Suppressor macrophage treated with lipopolysaccharide for 4 hours (primary cell): ENCODE measurements at places on chromosomes 16 and 17.

DNA sequence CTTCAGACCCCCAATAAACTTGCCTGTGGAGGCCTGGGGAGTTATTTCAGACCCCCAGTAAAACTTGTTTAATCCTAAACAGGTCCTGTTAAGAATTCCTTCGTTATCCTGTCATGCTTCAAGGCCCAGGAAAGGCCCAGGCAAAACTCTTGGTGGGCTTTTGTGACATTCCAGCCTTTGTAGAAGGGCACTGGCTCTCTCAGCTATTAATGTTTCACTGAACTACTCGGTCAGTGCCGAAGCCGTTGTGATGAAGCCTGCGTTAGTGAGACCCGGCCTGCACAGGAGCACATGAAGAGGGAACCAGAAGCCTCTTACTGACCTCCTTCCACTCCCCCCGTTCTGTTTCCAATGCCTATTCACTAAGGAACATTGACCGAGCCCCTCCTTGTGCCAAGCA lies 47.4 kb upstream of the PLCG2 start:
- DNase-seq: no peak

- DNase-seq: no peak
These were observed 47.6 kb downstream of the SPOP start for GRCh38 chr17:49630113-49630900.

GRCh38 chr17:77455111-77455890 lies 314.5 kb downstream of the SEC14L1 start:
- no peak for DNase-seq

DNA sequence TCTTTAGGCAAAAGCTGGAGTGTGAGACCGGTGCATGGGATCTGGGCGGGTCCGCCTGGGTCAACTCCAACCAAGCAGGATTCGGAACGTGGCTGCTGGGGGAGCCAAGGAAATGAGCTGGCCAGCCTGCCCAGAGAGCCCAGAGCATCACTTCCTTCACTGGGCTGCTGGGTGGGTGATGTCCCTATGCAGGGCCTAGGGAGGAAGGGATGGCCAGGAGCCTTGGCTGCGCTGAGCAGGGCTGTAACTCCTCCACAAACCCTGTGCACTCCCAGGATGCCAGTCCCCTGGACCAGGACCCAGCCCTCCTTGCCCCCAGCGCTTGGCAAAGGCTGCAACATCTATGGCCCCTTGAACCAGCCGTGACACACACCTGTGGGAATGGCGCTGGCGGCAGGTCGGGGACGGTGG lies 138.4 kb downstream of the RAB11FIP4 start:
- DNase-seq: no peak

GRCh38 chr16:77674888-77675287 lies 47.4 kb upstream of the NUDT7 start:
- DNase-seq: no peak

GRCh38 chr16:12021578-12022253 lies 45.2 kb downstream of the SNX29 start:
- no peak for DNase-seq

- DNase-seq: no peak
These were observed 13.0 kb downstream of the CETP start for GRCh38 chr16:56974549-56975300.

DNA sequence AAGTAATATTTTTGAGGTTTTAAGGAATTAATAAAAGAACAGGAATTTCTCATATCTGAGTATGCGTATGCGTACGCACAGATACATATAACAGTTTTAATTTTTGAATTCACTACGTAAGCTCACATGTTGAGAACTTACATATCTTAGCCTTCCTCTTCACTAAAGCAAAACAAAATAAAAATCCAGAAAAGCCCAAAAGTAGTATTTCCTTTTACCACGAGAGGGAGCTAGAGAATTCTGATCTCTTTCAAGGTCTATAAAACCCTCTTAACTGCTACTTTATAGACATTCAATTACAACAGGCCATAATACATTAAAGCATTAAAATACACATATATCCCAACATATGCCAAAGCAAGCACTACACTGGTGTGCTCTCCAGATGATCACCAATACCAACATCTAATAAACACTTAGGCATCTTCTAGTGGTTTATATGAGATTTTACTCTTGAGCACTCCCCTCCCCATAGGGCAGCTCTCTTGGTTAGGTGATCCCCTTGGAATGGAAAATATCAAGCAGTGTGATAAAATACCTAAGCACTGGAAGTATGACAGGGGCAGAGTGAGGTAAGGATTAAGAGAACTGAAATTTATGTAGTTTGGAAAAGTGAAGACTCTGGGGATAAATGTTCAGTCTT lies 94.0 kb downstream of the SKAP1 start:
- peak; percentile 69 for DNase-seq

GRCh38 chr17:63647065-63647725 lies 25.0 kb downstream of the MAP3K3 start:
- no peak for DNase-seq

DNA sequence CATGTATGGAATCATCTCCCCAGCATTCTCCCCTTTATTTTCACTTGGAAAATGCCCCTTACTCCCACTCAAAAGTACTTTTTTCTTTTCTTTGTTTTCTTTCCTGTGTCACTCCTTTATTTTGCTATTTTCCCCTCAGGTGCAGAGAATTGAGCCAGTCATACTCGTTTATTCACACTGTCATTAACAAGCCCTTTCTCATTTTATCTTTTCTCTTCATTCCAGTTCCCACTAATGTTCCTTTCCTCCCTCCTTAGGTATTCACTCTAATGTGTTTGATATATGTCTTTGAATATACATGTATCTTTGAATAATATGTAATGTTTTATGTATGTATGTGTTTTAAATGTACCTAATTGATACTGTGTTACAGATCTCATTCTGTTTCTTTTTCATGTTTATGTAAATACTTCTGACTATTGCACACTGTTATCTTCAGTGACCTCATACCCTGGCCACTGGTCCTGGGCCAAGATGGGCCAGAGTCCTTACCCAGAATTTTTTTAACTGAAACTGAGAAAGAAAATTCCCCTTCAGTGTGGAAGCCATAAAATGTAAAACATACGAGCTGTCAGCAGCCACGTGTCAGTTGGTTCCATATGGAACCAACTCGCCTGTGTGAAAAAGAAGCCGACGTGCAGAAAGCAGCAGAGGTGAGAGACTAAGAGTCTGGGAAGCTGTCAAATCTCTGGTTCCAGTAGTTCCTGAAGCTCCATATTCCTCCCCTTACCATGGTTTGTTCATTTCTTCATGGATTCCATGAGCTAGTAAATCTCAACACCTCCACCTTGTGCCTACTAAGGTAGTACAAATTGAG lies 5.8 kb downstream of the SRR start:
- DNase-seq: peak; percentile 1

GRCh38 chr17:76270127-76270592 lies 5.0 kb downstream of the UBALD2 start:
- no peak for DNase-seq

DNA sequence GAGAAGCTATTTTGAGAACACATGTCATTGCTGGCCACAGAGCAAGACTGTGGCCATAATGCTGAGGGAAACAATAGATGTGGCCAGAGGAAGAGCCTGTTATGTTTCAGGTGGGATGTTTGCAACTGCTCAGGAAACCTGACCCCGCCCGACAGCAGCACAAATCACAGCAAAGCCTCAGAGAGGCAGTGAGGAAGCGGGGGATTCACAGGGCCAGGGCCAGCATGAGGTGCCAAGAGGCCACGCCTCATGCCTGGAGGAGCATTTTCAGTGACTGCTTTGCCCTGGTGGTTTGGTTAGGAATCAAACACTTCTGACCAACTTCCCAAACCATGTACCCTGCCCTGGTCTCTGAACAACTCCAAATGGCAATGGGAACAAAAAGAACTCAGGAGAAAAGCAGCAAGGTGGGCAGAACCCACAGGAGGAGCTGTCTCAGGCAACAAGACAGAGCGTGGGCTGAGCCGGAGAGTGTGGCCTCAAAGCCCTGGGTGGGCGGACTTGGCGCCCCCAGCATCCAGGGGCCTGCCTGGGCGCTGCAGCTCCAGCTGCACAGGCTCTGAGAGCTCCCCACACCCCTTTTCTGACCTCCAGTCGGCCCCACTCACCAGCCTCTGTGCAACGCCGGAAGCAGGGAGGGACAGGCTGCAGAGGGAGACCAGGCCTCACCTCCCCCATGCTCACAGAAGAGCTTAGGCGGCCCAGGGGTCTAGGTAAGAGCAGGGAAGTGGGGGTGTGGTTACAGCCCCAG lies 20.6 kb downstream of the HIC1 start:
- DNase-seq: no peak

- peak; percentile 23 for DNase-seq
These were observed 62.6 kb downstream of the PRKCA start for GRCh38 chr17:66364990-66365490.

GRCh38 chr16:51243936-51244436 lies 92.9 kb upstream of the SALL1 start:
- no peak for DNase-seq

- DNase-seq: no peak
These were observed 1.8 kb downstream of the ZC3H7A start for GRCh38 chr16:11794996-11795886.

DNA sequence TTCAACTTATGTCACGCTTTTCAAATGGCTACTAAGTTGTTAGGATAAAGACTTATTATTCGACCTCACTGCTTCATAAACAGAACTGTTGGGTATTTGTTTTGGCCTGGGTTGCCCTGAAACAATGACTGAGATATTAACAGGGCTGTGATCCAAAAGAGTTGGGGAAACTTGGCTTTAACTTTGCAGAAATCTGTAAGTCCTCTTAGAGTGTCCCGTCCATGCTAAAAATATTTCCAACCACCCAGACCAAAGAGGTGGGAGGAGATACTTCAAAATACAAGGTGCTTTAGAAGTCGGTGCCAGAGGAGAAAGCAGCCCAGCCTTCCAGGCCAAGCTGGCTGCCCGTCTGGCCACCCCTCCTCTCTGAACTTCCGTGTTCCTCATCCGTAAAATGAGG lies 16.1 kb upstream of the SPATA32 start:
- DNase-seq: no peak

- no peak for DNase-seq
These were observed 127.3 kb upstream of the NUDT7 start for GRCh38 chr16:77594799-77595596.

DNA sequence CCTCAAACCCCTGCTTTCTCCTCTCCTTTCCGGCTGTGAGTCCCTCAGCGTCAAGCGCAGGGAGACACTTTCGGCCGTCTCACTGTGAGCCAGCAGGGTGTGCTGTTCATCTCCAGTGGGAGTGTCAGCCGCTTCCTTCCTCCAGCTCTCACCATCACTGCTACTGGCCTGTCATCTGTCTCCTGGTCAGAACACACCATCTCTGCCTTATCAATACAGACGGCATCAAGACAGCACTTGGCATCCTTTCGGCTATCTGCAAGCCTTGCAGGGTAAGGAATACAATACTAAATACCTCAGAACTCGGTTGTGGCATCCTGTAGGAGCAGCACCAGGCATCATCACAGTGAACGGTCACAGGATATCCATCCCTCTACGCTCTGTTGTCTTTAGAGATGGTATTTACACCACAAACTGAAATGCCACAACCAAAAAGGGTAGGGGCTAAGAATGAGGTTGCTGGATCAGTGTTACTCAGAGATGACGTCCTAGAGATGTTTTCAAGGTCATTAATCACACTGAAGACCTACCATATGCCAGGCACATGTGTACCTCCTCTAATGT lies 20.7 kb upstream of the CMTM4 start:
- DNase-seq: peak; percentile 42

GRCh38 chr16:76235025-76235424 lies 42.2 kb upstream of the CNTNAP4 start:
- DNase-seq: no peak

GRCh38 chr16:88914750-88915368 lies 48.4 kb upstream of the PABPN1L start:
- no peak for DNase-seq

GRCh38 chr17:68289473-68289872 lies 1.5 kb downstream of the SLC16A6 start:
- peak; percentile 32 for DNase-seq

GRCh38 chr17:36657763-36658490 lies 56.5 kb downstream of the MRM1 start:
- DNase-seq: no peak

DNA sequence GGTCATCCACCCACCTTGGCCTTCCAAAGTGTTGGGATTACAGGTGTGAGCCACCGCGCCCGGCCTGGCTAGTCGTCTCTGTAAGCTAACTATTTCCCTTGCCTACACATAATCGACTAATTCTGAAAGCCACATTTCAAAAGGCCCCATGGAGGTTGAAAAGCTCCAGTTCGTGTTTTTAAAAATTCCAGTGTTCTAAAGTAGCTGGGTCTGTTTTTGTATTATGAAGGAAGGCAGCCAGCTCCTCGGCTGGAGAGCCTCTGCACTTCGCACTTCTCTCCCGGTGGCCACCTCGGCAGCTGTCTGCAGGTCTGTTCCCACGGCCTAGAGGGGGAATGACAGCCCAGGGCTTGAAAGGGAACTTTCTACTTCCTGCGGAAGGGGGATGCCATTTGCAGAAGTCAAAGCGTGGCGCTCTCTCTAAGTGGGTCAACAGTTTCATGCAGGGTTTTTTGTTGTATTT lies 16.9 kb downstream of the HASPIN start:
- DNase-seq: peak; percentile 54

- no peak for DNase-seq
These were observed 1.5 kb upstream of the MFSD6L start for GRCh38 chr17:8800656-8801055.

- DNase-seq: peak; percentile 33
These were observed 34.6 kb upstream of the CCDC182 start for GRCh38 chr17:57779706-57780105.

GRCh38 chr17:2800367-2800766 lies 4.1 kb downstream of the RAP1GAP2 start:
- DNase-seq: no peak

GRCh38 chr17:67095803-67096202 lies 51.4 kb downstream of the CACNG1 start:
- peak; percentile 18 for DNase-seq

GRCh38 chr16:69105501-69106361 lies at the start of gene HAS3:
Gene HAS3, plus strand, starts transcription at chr16:69105653. Its CDS starts 3,743 bp downstream, at chr16:69109396.
- DNase-seq: peak; percentile 49

- DNase-seq: no peak
These were observed 268.0 kb upstream of the TNRC6C start for GRCh38 chr17:77690271-77691161.

DNA sequence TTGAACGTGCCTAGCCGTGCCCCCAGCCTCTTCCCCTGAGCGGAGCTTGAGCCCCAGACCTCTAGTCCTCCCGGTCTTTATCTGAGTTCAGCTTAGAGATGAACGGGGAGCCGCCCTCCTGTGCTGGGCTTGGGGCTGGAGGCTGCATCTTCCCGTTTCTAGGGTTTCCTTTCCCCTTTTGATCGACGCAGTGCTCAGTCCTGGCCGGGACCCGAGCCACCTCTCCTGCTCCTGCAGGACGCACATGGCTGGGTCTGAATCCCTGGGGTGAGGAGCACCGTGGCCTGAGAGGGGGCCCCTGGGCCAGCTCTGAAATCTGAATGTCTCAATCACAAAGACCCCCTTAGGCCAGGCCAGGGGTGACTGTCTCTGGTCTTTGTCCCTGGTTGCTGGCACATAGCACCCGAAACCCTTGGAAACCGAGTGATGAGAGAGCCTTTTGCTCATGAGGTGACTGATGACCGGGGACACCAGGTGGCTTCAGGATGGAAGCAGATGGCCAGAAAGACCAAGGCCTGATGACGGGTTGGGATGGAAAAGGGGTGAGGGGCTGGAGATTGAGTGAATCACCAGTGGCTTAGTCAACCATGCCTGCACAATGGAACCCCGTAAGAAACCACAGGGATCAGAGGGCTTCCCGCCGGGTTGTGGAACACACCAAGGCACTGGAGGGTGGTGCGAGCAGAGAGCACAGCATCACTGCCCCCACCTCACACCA lies 724 bp downstream of the GAA start:
- DNase-seq: peak; percentile 65
